ENCODE measurements at places on chromosomes 3 and 15.

GRCh38 chr3:100957261-100957986 lies 35.8 kb downstream of the ABI3BP start:
- peak; percentile 36 for DNase-seq

DNA sequence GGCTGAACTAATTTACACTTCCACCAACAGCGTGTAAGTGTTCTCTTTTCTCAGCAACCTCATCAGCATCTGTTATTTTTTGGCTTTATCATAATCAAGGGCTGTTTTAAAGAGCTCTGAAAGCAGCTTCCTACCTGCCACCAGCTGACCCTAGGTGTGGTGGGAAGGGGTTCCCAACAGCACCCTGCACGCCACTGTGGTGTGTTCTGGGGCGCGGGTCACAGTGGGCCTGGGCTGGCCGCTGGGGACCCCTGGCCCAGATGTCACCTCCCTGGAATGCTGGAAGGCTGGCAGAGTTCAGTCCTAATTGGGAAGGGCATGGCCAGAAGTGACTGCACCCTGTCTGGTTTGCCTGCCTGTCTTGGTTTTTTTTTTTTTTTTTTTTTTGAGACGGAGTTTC lies 82.2 kb downstream of the ASB7 start:
- DNase-seq, result no peak

DNA sequence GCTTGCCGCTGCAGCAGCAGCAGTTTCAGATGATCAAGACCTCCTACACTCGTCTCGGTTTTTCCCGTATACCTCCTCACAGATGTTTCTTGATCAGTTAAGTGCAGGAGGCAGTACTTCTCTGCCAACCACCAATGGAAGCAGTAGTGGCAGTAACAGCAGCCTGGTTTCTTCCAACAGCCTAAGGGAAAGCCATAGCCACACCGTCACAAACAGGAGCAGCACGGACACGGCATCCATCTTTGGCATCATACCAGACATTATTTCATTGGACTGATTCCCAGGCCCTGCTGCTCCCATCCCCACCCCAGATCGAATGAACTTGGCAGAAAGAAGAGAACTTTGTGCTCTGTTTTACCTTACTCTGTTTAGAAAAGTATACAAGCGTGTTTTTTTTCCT lies 17.6 kb downstream of the CALML4 start:
- DNase-seq, result no peak

- DNase-seq, result no peak
Measured at GRCh38 chr3:20141851-20142250, 44.2 kb downstream of the SGO1 start.

- no peak for DNase-seq
Measured at GRCh38 chr3:63232764-63233396, 45.2 kb upstream of the SYNPR start.

- no peak for DNase-seq
Measured at GRCh38 chr3:122003606-122004005, 18.4 kb downstream of the ILDR1 start.

DNA sequence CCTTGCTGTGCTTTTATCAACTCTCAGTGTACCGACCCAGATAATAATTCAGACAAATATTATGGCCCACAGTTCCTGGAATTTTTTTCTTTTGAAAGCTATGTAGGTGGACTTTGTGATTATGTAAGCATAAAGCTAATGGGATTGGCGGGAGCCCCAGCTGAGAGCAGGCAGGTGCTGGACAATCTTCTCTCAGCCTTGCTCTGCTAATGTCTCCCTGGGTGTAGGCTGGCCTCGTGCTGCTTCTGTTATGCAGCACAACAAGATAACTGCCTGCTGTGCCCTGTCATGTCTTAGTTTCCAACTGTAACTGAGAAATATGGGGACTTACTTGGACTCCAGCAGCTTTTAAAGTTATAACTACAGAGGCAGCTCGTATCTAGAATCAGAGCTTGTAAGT lies 415.0 kb downstream of the PDCD6IP start:
- DNase-seq, result no peak

Data from GM04503 (cell line).